DMS 273 treated with DMSO at 0.1 percent for 48 hours (cell line): ENCODE measurements at places on chromosomes 3 and 15.
A peak's percentile ranks its signal among the peaks of the same experiment; 100 is the strongest.

- no peak for DNase-seq
Measured at GRCh38 chr3:64878362-64878761, 190.6 kb upstream of the ADAMTS9 start.

- no peak for DNase-seq
Measured at GRCh38 chr15:41559239-41559782, 299 bp downstream of the TYRO3 start.

DNA sequence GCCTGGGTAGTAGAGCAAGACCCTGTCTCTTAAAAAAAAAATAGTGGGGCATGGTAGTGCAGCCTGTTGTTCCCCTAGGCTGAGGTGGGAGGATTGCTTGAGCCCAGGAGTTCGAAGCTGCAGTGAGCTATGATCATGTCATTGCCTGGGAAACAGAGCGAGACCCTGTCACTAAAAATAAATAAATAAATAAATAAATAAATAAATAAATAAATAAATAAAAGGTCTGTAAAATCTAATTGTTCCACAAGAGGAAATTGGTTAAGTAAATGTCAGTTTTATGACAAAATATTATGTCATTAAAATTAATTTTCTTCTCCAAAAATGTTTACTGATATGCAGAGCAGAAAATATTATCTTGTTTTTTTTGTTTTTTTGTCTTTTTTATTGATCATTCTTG is 5.3 kb downstream of the CRELD1 start:
- DNase-seq: no peak

- no peak for DNase-seq
Measured at GRCh38 chr3:157129803-157130466, 30.0 kb downstream of the CCNL1 start.

GRCh38 chr15:76514282-76514681 is 177.7 kb downstream of the ISL2 start:
- peak; percentile 49 for DNase-seq

- DNase-seq: peak; percentile 7
Measured at GRCh38 chr15:43930079-43930478, 103.3 kb downstream of the WDR76 start.
